ENCODE measurements at places on chromosomes 6 and 20.

GRCh38 chr20:14288341-14289330 is 48.8 kb downstream of the FLRT3 start:
- no peak for DNase-seq

DNA sequence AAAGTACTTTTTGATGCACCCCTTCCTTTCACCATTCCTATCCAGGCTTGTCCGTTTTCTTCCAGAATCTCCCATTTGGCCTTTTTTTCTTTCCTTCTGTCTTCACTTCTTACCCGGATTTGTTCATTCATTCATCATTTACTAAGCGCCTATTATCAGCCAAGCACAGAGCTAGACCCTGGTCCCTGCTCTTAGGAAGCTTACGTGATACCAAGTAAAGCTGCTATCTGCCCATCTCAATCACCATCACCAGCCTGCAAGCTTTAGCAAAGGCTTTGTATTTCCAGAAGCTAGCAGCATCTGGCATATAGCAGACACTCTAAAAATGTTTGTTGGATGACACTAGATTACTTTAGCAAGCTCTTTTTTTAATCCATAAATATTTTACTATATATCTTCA is 4.8 kb downstream of the NDRG3 start:
- DNase-seq, result no peak

DNA sequence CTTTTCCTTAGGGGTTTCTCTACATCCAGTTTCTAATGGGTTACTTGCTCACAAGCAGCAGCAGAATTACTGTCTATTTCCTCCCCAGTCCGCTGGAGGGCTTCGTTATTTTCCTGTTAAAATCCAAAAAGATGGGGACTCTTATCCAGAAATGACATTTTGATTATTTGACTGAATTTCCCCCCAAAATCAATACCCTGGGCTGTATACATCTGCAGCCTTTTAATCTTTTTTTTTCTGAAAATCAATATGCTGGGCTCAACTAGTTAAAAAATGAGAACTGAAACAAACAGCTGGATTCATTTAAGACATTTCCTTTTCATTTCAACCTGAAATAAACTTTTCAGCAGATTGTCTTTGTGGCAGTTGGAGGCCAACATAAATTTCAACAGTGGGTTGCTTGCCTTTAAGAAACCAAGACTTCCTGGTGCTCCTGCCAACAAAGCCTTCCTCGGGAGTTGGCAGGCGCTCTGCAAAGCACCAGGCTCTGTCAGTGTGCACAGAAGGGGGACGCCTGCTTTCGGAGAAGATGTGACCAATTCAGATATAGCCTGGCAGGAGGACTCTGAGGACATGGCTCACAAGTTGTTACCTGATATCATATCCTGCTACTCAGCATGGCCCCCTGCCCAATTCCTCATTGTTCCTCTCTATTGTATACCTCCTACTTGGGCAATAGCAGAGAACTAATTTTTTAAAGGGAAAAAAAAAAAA is 204.7 kb upstream of the ARG1 start:
- DNase-seq, result no peak

DNA sequence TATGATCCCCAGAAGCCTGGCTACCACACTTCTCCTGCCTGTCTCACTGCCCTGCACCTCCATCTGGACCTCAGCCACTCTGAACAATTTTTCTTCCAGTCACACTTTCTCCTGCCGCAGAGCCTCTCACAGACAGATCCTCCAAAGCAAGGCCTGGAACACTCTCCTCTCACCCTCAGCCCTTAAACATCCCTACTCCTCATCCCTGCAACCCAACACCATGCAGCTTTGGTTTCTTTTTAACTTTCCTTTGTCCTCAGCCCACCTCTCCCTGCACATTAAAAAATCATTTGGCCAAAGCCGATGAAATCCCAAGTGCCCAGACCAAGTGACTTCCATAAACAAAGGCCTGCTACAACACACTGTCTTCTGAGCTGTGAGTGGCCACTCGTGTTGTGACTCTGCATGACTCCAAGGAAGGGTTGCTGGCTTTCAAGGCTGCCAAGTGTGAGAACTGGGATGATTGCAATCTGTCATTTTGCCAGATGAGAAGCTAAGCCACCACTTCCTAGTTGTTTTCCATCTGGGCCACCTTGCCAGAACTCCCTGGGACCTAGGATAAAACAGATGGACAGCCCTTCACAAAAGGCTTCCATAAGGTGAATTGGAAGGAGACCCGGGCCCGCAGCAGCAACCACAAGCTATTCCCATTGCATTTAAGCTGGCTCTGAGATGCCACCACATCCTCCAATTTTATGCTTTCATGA is 144.4 kb upstream of the SSTR4 start:
- no peak for DNase-seq

GRCh38 chr20:57792386-57793080 is 82.7 kb upstream of the PMEPA1 start:
- no peak for DNase-seq

- peak; percentile 82 for DNase-seq
Measured at GRCh38 chr6:138588805-138589434, 89.6 kb upstream of the NHSL1 start.

DNA sequence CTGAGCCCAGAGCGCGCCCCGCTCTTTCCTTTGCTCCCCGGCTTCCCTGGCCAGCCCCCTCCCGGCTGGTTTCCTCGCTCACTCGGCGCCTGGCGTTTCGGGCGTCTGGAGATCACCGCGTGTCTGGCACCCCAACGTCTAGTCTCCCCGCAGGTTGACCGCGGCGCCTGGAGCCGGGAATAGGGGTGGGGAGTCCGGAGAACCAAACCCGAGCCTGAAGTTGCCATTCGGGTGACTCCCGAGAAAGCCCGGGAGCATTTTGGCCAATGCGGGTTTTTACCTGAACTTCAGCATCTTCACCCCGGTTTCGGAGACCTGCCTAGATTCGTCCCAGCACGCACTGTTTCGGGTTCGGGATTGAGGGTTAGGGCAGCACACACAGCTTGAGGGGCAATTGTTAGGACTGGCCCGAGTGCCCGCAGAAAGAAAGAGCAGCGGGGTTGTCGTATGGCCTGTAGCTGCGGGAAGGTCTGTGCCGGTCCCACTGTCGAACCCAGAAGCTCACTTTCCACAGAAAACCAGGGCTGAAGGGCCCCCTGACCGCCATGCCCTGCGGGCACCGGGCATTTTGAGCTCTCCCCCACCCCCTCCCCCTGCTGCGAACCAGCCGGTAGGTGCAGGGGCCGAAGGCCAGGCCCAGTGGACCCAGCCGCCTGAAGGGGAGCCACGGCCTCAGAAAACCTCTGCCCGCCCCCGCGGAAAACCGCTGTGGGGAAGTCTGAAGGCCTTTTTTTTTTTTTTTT is 2.1 kb downstream of the FOXP4 start:
- DNase-seq, result no peak

GRCh38 chr20:39108746-39109145 is 146.6 kb downstream of the DHX35 start:
- no peak for DNase-seq

DNA sequence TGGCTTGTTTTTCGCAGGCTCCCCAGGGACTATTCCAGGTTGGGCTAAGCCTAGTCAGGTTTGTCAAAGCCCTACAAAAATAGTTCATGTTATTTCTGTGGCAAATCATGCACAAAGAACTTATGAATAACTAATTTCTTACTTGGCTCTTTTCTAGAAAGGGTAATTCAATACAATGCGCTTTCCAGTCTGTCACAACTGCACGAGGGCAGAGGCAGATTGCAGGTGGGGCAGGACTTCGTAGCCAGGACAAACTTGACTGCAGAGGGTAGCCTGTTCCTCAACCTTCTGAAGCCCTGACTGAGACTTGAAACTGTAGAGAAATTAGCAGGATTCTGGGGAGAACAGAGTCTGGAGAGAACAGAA is 253.5 kb downstream of the QKI start:
- DNase-seq, result no peak

- DNase-seq, result no peak
Measured at GRCh38 chr6:97399208-97399607, 116.2 kb upstream of the MMS22L start.

GRCh38 chr6:111592726-111593511 is 12.8 kb downstream of the TRAF3IP2 start:
- no peak for DNase-seq

DNA sequence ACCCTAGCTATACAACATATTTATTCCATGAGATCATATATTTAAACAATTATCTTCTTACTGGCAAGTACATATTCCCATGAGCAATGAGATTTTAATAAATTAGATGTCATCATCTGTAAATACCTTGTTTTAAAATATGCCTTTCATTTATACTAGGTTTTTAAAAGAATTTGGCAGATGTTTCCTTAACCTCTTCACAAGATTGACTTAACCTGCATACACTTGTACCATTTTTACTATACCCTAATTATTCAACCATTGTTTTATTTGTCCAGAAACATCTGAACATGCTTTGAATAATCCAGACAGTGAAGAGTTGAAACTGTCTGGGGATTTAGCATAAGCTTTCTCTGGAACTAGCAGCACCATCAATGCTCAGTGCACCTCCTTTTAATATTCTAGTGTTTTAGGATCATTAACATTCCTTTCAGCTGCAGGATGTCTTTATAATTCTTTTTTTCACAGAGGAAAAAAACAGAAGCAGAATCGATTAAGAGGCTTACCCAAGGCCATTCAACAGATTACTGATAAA is 188.0 kb upstream of the TENT5A start:
- DNase-seq, result no peak

GRCh38 chr6:168574699-168575195 is 133.8 kb downstream of the SMOC2 start:
- no peak for DNase-seq

DNA sequence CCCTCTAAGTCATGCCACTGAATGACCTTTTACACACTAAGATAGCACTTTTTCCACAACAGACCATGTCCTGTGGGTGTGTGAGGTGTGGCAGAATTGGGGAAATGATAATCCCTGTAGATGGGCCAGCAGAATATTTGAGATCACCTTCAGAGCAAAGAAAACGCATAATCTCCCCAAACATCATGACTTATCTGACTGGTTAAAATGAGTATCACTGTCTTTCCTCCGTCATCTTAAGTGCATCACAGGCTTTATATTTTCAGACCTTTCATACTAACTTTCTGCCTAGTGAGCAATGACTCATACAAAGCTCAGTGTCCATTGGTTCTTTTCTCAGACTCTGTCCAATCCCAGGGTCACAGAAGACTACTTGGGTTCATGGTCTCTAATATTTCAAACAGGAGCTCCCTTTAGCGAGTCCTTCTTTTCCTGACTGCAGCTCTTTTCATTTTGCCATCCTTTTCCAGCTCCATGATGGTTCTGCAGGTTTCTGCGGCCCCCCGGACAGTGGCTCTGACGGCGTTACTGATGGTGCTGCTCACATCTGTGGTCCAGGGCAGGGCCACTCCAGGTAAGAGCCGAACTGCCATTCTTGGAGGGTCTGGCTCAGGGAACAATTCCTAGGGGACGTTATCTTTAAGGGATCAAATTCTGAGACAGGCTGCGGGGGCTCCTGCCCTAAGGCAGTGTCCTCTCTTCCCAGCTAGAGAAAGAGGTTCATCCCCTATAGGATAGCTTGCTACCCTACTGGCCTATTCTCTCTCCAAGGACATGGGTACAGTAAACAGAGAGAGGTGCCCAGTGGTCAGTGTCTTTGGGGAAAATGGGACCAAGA is at the start of gene HLA-DPB1:
Gene HLA-DPB1 (plus strand): TSS at position 423 of the 838 bp plus-strand sequence. CDS start 52 bp downstream, at position 475.
- peak; percentile 75 for DNase-seq

DNA sequence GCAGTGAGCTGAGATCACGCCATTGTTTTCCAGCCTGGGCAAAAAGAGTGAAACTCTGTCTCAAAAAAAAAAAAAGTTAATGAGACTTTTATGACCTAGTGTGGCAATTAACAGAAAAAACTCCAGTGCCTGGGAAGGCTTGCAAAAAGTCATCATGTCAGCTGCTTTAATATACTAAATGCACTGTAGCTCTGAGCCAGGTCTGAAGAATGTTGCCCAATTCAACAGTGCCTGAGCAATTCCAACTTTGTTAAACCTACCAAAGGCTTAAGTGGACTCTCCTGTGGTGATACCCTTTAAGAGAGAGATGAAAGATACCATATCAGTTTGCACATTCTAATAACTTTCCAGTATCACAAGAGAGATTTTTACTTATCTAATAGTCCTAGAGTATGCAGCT is 6.5 kb upstream of the ROS1 start:
- DNase-seq, result no peak

GRCh38 chr6:5403609-5404008 is 142.3 kb downstream of the FARS2 start:
- no peak for DNase-seq

GRCh38 chr20:24135781-24136180 is 147.2 kb upstream of the GGTLC1 start:
- DNase-seq, result no peak

DNA sequence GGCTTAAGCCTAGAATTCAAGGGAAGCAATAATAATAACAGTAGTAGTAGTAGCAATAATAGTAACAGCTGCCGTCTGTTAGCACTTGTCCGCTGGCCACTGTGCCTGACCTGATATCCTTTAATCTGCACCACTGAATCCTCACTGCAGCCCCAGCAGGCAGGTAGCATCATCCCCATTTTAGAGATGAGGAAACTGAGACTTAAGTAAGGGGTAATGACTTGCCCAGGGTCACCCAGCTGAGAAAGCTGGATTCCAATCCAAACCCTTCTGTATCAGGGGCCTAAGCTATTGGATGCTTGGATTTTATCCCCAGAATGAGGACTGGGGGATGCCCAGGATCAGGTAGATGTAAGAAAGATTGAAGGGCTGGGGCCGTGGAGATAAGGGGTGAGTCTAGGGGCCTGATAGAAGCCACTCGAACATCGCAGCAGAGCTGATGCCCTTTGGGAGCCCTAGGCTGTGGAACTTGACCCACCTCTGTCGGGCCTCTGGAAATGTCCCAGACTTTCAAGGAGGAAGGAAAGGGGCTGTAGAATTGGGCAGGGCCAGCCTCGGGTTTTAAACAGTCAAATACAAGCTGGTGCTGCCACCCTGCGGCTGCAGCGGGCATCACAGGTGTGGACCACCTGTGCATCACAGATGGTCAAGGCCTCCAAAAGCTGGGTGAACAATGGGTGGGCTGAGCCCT is 102.1 kb upstream of the MYL9 start:
- peak; percentile 53 for DNase-seq

DNA sequence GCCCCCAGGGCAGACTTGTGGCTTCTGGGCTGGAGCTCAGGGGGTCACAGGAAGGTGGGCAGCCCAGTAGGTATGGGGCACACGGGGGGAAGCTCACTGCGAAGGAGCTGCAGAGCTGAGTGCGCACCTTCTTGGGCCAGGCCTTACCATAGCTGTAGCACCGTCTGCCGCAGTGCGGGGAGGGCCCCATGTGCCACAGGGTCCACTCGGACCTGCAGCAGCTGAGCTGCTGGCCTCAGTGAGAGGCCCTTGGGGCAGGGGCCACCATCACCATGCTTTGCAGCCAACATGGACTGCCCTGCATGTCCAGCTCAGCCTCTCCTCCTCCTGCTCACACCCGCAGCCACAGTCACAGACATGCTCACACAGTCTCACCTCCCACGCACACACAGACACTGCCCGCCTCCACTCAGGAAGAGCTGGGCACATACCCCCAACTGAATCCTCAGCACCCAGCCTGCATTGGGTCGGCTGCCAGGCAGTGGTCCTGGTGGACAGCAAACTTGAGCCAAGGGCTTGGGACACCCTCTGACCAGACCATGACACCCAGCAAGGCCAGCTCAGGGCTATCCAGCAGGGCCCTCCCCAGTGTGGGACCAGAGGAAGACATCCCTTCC is 35.3 kb downstream of the YTHDF1 start:
- DNase-seq, result no peak

DNA sequence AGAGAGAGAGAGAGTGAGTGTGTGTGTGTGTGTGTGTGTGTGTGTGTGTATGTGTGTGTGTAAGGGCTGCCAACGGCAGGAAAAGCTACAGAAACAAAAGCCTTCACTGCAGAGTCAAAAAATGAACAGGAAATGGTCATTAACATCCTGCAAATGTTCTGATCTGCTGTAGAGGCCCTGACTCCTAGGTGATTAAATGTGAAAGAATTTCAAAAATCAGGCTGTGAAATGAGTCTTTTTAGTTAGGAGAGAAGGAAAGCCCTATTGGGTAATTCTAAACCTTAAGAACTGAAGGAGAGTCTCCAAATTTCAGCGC is 166.5 kb upstream of the MYLIP start:
- peak; percentile 71 for DNase-seq
